ENCODE measurements at places on chromosomes 2 and 18. TPM values are rescaled to one million over a fixed set of nuclear protein-coding genes. Genes with fewer than 3 reads are reported as not detected.

Gene PTPN18
- 43.4 TPM for total RNA-seq

Gene TRIM43
- total RNA-seq: not detected

Gene SERPINB13
- 7.0 TPM for total RNA-seq

Gene SPATA3
- total RNA-seq: not detected

Gene DNAJC5G
- total RNA-seq: not detected

Gene MSH2
- 7.4 TPM for total RNA-seq

Gene DAPL1
- total RNA-seq: not detected

Gene ANKRD39
- 13.3 TPM for total RNA-seq

Gene SP100
- 87.0 TPM for total RNA-seq

Gene EVX2
- not detected for total RNA-seq

Gene SERPINB4
- total RNA-seq: 23.5 TPM

Gene GKN2
- not detected for total RNA-seq

Gene CFAP221
- total RNA-seq: 8.6 TPM

Gene CAPN14
- 1.7 TPM for total RNA-seq

Gene ZNF516
- 17.8 TPM for total RNA-seq

Gene ATOH8
- total RNA-seq: 42.5 TPM

Gene FECH
- total RNA-seq: 37.0 TPM

Gene IL36B
- not detected for total RNA-seq

Gene CFC1
- not detected for total RNA-seq

Gene IL1B
- total RNA-seq: not detected

Gene GPR45
- total RNA-seq: not detected

Gene POTEJ
- total RNA-seq: not detected

Gene UGT1A5
- total RNA-seq: not detected

Gene FAM117B
- 4.4 TPM for total RNA-seq

Gene LYPD6
- total RNA-seq: 2.0 TPM

Gene CBLN2
- 0.40 TPM for total RNA-seq

Gene NEB
- 0.47 TPM for total RNA-seq

Gene NAB1
- total RNA-seq: 80.0 TPM

Gene POMC
- 4.2 TPM for total RNA-seq

Gene SNTG2
- 1.5 TPM for total RNA-seq

Gene CNTNAP5
- not detected for total RNA-seq

Gene GAD1
- not detected for total RNA-seq
